Stimulated activated CD4-positive, alpha-beta T cell treated with anti-CD3 and anti-CD28 coated beads, Interleukin-1b, Interleukin-23, amount 100 ng/mL, for 1 hour (primary cell): ENCODE measurements at places on chromosomes 6 and 20.

DNA sequence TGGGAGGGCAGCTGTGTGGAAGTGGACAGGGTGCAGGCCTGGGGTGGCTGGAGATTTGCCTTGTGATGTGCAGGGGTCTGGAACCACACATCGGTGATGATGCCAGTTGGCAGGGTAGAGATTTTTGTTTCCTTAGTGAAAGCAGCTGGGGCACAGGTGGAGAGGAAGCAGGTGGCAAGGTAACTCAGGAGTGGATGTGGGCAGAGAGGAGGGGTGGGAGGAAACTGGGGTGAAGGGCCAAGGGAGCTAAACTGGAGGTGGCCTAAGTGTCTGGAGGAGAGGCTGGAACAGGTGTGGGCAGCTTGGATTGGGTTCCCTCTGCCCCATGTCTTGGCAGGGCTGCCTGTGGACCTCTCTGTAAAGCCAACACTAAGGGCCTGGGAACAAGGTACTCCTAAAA, 4.7 kb upstream of the SCUBE3 start:
- DNase-seq = no peak

GRCh38 chr6:27156874-27157458, 90.5 kb upstream of the PRSS16 start:
- no peak for DNase-seq

DNA sequence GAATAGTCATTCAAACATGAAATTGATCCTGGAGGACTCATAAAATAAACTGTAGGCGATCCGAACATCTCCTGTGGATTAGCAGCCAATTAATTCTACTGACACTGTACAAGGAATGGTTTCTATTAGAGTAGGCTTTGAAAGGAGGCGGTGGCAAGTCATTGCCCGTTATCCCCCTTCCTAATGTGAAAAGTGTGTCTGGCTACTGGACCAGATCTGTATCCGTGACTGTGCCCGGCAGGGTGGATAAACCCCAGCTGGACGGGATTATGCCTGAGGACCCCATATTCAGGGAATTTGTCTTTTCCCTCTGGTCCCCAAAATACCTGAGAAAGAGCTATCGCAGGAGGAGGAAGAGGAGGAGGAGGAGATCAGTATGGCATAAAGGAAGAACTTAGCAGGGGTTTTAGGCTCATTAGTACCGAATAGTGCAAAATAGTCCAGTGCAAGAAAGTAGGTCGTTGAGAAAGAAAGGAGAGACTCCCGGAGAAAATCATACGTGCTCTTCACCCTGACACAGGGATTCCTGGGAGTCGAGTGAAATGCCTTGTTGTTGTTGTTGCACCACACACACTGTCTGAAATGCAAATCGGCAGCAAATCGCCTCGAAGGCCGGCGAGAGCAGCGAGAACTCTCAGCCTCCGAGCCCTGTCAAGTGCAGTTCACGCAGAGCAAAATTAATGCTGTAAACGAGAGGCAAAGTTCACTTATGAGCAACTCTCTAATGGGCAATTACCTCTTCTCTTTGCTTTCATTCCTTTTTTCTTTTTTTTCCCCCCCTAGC, 178.9 kb upstream of the ARID1B start:
- DNase-seq = no peak

DNA sequence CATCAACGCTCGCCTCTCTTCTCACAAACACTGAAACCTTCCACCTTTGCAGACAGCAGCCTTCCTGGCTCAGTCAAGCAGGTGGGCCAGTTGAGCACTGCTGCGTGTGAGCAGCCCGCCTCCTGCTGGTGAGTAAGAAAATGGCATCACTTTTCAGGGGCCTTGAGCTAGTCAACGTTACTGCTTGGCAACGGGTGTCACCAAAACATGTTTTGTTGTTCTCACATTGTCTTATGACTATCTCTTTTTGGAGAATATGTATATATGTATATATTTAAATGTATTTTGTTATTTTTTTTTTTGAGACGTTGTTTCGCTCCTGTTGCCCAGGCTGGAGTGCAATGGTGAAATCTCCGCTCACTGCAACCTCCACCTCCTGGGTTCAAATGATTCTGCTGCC, 97.0 kb upstream of the AGPAT4 start:
- DNase-seq = peak; percentile 30

DNA sequence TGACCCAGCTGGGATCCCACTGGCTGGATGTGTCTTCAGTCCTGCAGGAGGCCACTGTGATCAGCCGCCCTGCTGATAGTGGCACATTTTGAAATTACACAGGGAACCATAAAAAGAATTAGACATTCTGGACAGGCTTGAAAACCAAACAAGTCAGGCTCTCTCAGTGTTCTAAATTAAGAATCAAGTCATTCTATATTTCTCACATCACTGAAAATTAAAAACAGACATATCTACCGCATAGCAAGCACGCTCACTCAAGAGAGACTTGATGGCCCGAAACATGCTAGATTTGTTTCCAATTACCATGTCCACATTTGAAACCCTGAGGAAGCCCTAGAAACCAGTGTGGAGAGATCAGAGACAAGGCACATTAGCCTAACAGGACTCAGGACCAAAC, 57.7 kb downstream of the NFATC2 start:
- DNase-seq = no peak

DNA sequence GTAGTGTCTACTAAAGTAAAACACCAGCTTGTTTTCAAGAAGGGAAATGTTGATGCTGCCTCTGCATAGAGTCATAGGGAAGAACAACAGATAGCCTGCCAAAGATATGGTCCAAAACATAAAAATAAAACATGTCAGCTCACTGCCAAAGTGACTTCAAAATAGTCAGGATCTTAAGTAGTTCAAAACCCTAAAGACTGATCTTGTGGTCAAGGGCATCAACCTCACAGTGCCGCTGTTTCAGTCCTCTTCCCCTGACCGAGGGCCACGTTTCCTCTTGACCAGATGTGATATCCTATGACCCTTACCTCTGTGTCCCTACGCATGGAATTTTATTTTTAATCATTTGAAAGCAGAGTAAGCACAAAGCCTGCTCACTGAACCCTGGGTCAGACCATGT, 104.2 kb upstream of the CNKSR3 start:
- no peak for DNase-seq

DNA sequence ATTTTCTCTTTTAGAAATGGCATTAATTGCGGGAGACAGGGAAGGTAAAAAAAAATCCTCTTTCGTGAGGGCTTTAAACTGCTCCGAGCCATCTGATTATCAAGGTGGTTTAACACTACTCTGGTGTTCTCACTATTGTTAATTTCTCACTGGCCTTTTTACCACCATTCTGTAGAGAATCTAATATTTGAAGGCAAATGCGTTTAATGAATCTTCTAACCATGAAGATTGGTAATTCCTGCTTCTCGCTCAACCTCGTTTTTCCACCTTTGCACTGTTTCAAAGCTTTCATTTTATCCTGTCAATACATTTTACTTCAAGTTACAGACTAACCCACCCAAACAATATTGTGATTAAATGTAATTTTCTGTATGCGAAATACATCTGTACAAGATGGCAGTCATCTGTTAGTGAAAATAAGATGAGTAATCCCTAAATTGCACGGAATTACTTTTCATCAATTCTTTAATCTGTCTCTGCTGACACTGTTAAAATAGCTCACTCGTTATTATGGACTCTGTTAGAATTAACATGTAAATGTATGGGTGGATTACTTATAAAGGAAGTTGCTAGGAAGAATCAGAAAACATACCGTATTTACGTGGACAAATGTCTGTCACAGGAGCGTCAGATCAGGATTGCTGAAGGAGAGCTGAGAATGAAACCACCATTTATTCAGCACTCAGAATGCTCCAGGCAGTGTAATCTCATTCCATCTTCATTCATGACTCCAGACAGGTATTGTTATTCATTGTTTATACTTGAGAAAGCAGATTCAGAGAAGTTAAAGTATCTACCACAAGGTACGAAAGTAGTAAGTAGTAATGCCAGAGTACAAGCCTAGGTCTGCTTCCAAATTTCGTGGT, 1.1 kb upstream of the LCA5 start:
- no peak for DNase-seq

DNA sequence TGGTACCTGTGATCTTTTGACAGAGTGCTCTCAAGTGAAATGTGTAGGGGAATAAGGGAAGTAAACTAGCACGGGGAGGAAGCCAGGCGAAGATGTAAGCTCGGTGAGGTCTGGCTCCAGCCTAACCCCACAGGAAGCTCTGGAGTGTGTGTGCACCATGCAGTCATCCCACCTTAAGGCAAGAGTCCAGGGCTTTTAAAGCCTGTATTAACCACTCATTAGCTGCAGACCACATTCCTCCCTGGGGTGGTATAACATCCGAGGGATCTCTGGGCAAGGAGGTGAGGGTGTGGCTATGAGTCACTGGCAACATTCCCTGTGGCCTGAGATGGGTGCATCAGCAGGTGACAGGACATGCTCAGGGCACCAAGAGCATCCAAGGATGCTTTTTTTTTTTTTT, 12.5 kb upstream of the RANBP9 start:
- DNase-seq = no peak

DNA sequence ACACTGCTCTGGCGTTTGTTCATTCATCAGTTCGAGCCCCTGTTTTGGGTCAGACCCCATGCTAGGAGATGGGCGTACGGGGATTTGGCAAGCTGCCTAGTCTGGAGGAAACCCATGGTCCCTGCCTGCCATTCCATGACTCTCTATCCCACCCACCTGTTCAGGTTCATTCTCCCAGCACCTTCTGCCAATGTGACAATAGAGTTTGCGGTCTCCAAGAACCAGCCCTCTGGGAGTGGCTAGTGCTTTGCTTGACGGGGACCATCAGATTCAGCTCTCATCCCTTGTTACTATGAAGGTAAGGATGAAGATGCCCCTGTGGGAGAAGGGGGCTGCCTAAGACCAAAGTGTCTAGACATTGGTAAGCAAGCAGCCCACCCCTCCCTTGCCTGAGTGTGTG, 345.0 kb downstream of the PTPRT start:
- no peak for DNase-seq

DNA sequence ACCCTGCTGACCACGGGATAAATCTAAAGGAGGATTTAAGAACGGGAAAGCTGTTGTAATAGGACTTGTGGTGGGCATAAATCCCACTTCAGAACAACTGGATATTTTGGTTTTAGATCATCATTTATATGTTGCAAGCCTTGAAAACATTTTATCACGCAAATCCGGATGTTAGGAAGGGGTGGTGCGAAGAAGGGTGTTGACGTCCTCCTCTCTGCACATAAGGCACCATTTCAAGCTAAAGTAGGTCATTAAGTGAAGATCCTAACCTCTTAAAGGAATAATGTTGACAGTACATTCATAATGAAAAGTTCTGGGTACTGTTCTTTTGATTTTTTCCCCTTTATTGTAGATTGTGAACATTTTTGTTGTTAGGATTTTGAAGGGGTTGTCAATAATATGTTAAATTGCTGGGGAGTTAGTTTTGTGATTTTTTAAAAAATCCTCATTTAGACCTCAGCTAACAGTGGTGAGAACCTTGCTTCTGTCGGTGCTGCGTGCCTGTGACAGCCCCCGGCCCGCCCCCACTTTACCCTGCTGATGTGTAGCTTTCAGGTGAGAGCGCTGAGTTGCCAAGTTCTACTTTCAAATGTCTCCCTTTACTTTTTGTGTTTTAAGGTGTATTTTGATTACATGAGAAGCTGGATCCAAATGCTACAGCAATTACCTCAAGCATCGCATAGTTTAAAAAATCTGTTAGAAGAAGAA, 88.8 kb downstream of the MAP3K4 start:
- peak; percentile 6 for DNase-seq

DNA sequence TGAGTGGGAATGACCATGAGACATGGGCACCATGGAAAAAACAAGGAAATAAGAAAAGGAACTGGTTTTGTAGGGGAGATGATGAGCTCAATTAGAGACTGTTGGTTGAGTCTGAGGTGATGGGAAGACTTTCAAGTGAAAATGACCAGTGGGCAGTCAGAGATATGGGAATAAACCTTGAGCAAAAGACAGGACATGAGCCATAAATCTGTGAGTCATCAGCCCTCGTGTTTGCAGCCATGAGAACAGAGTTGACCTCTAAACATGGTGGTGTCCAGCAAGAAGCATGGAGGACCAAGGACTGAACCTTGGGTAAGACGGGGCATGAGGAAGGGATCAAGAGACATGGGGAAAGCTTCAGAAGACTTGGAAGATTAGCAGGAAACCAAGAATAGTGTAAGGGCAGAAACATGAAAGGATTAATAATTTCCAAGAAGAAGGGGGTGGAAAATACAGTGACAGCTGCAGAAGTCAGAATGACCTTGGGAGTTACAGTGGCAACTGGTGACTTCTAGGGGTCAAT, 280.6 kb upstream of the PRDM1 start:
- DNase-seq = no peak

GRCh38 chr6:133837801-133838349, 51.0 kb upstream of the TCF21 start:
- DNase-seq = peak; percentile 37

DNA sequence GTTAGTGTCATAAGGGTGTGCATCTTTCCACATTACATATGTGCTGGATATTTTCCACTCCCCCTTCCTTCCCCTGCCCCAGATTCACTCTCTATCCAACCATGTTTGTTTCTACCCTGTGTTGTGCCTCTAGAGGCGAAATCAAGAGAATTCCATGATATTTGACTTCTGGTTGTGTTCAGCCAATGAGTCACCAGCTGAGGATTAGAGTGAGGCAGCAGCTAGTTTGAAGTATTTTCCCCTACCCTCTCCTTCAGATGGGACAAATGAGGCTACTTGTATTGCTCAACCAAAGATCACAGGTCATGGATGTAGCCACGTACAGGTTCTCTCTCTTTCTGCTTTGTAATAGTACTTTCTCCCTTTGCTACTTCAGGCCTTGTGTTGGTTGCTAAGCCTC, 24.5 kb upstream of the OR2J2 start:
- no peak for DNase-seq

GRCh38 chr6:144753023-144753705, 468.0 kb downstream of the UTRN start:
- DNase-seq = no peak

DNA sequence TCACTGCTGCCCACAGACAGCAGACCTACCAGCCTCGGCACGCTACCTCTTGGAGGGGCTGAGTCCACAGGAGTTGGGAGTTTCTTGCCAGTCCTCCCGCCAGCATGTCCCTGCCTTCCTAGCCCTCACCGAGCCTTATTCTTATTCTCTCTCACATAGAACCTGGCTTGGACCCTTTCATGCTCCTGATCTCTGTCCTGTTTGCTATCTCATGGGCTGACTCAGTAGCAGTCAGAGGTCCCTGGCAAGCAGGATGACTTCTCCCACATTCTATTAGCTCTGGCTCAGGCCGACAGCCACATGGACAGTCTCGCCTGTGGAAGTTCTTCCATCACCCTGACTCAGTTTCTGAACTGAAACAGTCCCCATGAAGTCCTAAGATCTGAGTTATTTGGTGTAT, 313.2 kb upstream of the RNF24 start:
- no peak for DNase-seq

- DNase-seq = no peak
These were observed 30.9 kb upstream of the CCN5 start for GRCh38 chr20:44684047-44684967.

GRCh38 chr6:6962086-6962485, 145.7 kb upstream of the RREB1 start:
- DNase-seq = no peak

- no peak for DNase-seq
These were observed 1.2 kb downstream of the ZNF335 start for GRCh38 chr20:45970646-45971424.
